ENCODE measurements at places on chromosomes 16 and 17.
A peak's percentile ranks its signal among the peaks of the same experiment; 100 is the strongest.

- no peak for DNase-seq
Measured at GRCh38 chr17:27547301-27547683, 83.7 kb upstream of the LGALS9 start.

DNA sequence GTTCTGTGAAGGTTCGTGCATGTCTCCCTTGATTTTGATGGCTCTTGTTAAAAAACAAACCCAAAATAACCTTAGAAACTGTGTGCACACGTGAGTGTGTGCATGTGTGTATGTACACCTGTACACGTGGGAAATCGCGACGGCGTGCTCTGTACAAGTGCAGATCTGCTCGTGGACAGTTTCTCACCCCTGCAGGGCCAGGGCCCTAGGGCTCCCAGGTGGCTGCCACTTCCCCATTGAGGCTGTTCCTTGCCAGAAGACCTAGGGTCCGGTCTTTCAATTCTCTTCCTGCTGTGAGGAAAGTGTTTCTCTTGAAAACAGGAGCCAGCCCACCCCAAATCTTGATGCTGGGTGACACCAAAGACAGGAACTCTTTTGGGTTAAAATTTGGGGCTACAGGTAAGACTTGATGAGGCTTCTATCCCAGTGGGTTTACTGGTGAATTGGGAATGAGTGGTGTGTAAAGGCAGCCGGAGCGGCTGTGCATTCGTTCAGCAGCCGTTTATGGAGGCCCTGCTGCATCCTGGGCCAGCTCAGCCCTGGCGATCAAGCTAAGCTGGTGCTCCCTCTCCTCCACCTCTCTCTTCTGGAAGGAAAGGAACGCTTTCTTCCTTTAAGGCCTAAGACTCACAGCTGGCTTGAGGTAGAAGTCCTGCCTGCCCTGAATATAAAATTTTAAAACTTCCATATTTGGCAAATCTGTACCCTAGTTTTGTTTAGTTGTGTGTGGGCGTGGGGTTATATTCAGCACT lies 137.9 kb downstream of the CLEC16A start:
- DNase-seq = no peak

DNA sequence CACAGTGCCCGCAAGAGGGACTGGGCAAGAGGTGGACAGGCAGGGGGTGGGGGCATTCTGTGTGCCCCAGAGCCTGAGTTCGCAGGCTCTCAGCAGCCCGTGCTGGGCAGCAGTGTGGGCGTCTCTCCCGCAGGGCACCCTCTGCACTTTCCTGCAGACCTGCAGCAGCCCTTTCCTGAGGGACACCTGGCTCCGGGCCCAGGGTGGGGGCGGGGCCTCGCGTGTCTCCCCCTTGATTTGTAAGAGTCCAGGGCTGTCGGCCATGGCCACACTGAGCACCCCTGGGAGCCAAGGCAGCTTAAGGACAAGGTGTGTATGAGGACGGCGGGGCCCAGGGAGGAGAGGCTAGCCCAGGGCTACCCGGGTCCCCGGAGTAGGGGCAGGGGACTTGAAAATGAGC lies 33.4 kb upstream of the SLC38A10 start:
- DNase-seq = no peak

- no peak for DNase-seq
Measured at GRCh38 chr17:65181237-65182061, 44.3 kb downstream of the RGS9 start.

DNA sequence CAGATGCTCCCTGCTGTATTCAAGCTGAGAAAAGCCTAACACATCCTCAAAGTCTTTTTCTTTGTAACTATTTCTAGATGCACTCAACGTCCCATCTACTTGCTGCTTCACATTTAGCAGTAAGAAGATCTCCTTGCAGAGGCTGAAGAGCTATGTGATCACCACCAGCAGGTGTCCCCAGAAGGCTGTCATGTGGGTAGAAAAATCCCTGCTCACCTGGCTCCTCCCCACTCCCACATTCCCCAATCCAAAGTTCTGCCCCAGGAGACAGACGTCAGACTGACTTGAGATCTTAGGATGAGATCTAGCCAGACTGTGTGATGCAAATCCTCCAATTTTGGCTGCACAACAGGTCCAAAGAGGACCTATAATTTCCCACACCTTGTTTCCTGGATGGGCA lies 1.1 kb downstream of the CCL13 start:
- DNase-seq = no peak

- DNase-seq = no peak
Measured at GRCh38 chr17:32529604-32530003, 42.8 kb downstream of the CDK5R1 start.

GRCh38 chr17:4599505-4600281 lies 15.4 kb downstream of the SMTNL2 start:
- DNase-seq = no peak

- DNase-seq = no peak
Measured at GRCh38 chr16:10799736-10800135, 18.9 kb downstream of the TVP23A start.

GRCh38 chr17:1999557-2000251 lies 25.4 kb downstream of the RTN4RL1 start:
- no peak for DNase-seq

- peak; percentile 79 for DNase-seq
Measured at GRCh38 chr16:30052671-30053372, 12.7 kb upstream of the ALDOA start.

- DNase-seq = no peak
Measured at GRCh38 chr16:7408700-7409365, 76.2 kb downstream of the RBFOX1 start.

GRCh38 chr17:21283482-21284318 lies 811 bp upstream of the MAP2K3 start:
- no peak for DNase-seq

DNA sequence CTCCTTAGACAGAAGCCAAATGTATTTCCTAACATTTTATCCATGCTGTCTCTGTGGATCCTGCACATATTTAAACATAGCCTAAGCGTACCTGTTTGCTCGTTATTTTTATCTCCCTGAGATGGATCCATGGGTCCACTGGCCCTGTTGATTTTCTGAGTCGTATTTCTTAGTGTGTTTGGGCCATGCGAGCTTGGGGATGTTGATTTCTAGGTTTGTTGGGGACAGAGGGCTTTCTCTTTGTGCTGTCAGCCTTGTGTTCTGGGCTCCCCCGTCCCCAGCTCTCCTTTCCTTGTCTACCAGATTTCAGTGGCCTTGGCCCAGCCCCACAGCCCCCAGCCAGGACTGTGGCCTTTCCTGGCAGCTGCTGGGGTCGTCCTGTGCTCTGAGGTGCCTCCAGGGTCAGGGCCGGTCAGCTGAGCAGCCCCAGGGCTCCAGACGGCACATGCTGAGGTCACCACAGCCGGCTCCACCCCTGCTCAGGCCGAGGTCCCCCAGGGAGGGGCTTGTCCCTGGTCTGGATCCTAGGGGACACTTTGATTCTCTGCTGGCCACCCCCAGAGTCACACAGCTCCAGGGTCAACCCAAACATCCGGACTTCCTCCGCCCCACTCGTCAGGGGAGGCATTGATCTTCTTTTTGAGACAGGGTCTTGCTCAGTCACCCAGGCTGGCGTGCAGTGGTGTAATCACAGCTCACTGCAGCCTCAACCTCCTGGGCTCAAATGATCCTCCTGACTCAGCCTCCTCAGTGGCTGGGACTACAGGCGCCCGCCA lies 4.4 kb downstream of the SSTR5 start:
- no peak for DNase-seq

DNA sequence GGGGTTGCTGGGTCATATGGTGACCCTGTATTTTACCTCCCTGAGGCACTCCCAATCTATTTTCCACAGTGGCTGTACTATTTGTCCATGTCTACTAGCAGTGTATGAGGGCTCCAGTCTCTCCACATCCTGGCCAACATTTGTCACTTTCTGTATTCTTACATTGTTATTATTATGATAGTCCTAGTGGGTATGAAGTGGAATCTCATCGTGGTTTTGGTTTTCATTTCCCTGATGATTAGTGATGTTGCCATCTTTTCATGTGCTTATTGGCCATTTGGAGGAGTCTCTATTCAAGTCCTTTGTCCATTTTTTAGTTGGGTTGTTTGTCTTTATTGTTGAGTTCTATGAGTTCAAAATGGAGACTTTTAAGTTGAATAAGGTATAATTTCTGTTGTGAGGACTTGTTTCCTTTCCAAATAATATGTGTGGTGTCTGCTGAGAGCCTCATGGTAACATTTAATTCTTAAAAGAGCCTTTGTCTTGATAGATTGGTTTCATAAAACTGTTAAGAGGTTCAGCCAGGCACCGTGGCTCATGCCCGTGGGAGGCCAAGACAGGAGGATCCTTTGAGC lies 108.2 kb downstream of the RPTOR start:
- no peak for DNase-seq

DNA sequence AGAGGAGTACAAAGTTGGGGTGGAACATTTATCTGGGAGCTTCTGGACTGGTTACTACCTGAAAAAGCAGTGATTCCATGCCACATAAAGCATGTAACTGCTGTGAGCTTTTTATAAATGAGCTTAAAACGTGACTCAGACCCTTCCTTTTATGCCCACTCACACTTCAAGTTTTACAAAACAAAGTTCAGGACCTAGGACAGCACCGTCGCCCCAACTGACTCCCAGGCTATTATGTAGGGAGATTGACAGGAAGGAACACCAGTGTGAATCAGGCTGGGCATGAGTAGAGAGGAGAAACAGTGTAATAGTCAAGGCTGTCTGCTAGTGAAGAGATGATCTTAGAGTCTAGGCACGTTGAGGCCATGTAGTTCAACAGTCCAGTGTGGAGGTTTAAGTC lies 91.6 kb upstream of the DNAH9 start:
- DNase-seq = no peak

- no peak for DNase-seq
Measured at GRCh38 chr16:54335230-54335629, 48.6 kb upstream of the IRX3 start.

GRCh38 chr16:87177673-87178072 lies 139.5 kb downstream of the C16orf95 start:
- DNase-seq = no peak

DNA sequence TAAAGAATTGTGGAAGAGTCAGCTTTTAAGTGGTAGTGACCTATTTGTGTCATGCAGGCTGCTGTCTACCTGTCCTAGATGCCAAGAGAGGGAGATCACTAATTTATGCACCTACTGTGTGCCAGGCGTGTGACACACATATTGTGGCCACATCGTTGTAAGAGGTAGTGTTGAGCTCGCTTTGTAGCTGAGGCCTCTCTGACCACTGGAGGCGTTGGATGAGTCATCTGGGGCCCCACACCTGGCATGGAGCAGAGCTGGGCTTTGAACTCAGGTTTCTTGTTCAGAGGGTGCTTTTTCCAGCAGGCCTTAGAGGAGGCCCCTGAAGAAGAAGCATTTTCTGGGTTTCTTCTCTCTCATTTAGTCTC lies 52.3 kb upstream of the LGALS9 start:
- DNase-seq = no peak

DNA sequence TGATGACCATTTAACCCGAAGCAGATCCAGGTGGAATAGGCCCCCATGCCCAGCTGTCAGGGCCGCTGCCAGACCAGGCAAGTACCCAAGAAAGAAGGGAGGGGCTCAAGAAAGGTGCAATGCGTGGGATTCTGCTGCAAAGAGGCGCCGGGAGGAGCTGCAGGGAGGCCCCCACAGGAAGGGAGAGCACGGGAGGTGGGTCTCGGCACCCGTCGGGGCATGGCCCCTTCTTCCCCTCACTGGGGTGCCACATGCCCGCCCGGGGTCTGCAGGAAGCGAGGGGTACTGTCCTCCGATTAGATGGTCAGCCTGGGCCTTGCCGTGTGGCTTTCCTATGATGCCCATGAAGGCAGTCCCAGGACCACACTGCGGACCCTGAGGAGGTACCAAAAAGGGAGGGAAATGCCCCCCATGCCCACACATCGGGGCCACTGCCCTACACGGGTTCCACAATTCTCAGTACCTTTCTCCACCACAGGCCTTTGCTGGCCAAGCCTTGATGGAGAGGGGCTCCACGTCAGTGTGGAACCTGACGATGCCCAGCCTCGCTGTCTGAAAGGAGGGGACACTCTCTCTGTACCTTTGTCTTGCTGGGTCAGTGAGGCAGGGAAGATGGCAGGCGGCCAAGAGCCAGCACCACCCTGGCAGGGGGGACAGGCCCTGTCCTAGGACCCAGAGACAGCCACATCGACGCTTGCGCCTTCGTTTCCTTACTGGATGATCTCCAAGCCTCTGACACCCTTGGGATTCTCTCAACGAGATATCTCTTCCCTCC lies 45.5 kb upstream of the DNAH17 start:
- DNase-seq = no peak

GRCh38 chr17:4594931-4595684 lies 10.8 kb downstream of the SMTNL2 start:
- no peak for DNase-seq

GRCh38 chr17:55722742-55723487 lies at the start of gene TMEM100:
TMEM100 (minus strand) TSS chr17:55722864; CDS start chr17:55721070, 1,794 bp downstream.
- DNase-seq = no peak

DNA sequence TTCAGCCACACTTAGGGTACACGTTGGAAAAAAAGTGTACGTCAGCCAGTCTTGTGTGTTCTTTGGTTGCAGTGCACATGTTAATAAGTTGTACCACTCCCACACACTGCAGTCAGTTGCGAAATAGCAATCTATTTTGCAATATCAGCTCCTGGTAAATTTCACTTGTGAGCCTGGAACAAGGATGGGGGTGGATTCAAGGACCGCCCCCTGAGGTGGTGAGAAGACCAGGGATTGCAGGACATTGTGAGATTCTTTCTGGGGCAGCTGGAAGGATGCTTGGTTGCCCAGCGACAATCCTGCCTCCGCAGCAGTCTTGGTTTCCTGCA lies 78.6 kb upstream of the ZFHX3 start:
- no peak for DNase-seq

DNA sequence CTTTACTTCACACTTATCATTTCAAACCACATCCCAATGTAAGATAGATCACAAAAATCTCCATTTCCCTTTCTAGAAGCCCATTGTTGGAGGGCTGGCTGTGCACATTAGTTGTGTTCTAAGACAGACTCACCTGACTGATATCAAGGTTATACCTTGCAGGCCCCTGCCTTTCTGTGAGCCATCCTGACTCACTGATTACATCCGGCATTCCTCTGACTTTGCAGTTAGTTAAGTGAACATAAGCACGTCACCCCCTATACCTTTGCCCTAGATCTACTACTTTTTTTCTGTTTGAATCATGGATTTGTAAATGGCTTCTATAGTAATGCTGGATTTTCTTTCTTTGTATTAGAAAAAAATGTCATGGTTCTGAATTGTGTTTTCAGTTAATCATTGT lies 78.3 kb downstream of the TANGO6 start:
- no peak for DNase-seq
